ENCODE measurements at places on chromosomes 7 and 10.
A peak's percentile ranks its signal among the peaks of the same experiment; 100 is the strongest.

GRCh38 chr10:48598936-48599829 lies 5.7 kb downstream of the ARHGAP22 start:
- no peak for DNase-seq

DNA sequence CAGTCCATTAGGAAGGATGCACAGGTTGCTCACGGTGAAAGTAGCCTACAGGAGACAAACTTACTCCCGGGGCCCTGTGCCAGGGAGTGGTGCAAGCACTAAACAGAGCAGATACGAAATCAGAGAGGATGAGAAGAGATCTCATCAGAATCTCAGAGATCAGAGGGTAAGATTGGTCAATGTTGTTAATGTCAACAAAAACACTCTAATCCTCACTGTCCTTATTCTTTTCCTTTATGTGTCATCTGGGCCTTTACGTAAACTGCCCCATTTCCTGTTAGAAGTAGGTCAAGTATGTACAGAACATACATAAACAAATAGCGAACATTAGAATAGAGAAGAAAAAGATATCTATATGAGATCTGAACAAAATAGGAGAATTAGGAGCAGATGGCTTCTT lies 163.1 kb downstream of the PPP1R17 start:
- no peak for DNase-seq

DNA sequence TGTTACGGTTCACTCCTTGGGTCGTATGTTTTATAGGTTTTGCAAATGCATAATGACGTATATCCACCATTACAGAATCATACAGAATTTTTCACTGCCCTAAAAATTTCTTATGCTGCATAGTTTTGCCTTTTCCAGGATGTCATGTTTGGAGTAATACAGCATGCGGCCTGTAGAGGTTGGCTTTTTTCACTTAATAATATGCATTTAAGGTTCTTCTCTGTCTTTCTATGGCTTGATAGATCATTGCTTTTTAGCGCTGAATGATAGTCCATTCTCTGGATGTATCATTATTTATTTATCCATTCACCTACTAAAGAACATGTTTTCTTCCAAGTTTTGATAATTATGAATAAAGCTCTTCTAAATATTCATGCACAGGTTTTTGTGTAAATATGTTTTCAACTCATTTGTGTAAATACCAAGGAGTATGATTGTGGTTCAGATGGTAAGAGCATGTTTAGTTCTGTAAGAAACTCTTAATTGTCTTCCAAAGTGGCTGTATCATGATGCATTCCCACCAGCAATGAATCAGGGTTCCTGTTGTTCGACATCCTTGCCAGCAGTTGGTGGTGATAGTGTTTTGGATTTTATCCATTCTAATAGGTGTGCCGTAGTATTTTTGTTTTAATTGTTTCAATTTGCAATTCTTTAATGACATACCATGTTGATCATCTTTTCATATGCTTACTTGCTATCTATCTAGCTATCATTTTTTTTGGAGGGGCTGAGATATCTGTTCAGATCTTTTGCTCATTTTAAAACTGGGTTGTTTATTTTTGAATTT lies 531.2 kb upstream of the GHITM start:
- DNase-seq: no peak

- DNase-seq: no peak
Observed at GRCh38 chr10:42883993-42884983, 101.7 kb downstream of the BMS1 start.

DNA sequence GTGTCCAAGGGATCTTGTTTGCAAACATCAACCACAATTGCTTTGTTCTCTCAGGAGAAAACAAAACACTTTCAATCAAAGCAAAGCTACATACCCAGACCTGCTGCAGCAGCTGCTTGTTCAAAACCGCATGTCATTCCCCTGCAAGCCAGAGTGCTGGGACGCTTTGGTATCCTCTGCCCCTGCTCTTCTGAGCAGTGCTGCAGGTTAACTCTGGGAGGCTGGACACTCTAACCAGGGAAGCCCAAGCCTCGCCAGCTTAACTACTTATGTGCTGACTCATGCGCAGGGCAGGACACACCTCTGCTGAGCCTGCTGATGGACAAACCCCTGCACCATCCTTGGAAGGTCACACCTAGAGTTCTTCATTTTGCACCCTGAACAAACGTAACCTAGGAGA lies 28.2 kb upstream of the ASAH2 start:
- DNase-seq: no peak

DNA sequence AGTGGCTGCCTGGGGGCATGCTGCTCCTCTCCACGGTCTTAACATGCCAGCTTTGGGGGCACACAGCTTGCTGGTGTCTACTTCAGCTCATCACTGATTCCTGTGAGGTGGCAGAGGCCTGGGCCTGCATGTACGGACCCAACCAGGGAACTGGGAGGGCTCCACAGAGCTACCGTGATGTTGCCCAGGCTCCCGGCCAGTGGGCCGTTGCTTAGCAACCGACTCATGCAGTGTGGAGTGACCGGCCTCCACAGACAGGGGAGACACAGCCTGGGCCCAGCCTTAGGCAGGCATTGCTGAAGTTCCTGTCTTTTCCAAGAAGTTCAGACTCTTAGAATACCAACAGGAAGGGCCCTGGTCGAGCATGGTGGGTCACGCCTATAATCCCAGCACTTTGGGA lies 25.8 kb upstream of the SH2B2 start:
- no peak for DNase-seq

GRCh38 chr7:47932466-47933037 lies 15.7 kb downstream of the PKD1L1 start:
- no peak for DNase-seq

- no peak for DNase-seq
Observed at GRCh38 chr10:2938869-2939268, 128.5 kb upstream of the PFKP start.

- DNase-seq: no peak
Observed at GRCh38 chr7:126803990-126804389, 448.8 kb downstream of the GRM8 start.

DNA sequence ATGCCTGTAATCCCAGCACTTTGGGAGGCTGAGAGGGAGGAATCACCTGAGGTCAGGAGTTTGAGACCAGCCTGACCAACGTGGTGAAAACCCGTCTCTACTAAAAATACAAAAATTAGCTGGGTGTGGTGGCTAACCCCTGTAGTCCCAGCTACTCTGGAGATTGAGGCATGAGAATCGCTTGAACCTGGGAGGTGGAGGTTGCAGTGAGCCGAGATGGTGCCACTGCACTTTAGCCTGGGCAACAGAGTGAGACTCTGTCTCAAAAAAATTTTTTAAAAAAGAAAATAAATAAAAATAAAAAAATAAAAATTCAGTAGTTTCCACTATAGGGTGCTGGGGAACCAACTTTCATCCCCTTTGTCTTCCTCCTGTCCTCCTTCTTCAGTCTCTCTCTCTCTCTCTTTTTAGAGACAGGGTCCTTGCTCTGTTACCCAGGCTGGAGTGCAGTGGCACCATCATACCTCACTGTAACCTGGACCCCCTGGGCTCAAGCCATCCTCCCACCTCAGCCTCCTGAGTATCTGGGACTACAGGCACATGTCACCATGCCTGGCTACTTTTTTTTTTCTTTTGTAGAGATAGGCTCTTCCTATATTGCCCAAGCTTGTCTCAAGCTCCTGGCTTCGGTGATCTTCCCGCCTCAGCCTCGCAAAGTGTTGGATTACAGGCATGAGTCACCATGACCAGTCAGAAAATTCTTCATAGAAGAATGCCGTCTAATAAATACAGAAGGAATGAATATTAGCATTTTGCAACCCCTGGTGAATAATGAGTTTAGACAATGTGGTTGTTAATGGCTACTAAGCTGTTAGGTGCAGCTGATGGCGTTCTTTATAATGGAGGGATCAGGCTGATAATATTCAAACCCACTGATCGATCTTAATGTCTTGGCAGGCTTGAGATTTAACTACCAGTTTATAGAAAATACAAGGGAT lies 20.6 kb downstream of the RBM20 start:
- DNase-seq: no peak

DNA sequence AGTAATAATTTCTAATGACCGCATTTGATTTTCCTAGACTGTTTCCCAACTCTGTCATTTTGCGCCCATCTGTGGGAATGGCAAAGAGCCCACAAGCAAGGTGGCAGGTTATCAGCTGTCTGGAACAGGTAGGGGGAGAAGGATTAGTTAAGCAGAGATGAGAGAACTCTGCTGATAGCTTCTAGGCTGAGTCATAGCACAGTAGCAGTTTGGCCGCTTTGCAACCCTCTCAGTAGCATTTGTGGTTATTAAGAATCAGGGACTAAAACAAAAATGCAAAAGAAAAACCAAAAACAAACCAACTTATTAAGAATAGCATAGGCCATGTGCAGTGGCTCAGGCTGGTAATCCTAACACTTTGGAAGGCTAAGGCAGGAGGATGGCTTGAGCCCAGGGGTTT lies 602.7 kb upstream of the SORCS1 start:
- DNase-seq: no peak

DNA sequence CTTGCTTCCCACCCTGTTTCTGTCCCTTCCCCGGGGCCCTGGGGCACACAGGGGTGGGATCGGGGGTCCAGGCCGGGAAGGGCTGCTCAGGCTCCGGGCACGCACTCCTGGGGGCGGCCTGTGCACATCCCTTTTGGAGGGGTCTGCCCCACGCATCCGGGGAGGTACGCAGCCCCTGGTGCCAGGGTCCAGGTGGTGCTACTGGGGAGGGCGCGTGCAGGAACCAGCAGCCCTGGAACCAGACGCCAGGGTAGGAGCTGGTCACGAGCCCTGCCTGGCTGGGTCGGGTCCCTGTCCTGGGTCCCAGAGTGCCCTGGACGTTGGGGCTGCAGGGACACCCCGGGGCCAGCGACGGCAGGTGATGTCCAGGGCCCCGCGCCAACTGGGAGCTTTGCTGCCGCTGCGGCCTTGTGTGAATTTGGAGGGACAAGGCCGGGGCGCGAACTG lies 53.4 kb downstream of the GLRX3 start:
- no peak for DNase-seq

GRCh38 chr10:46317889-46318288 lies 31.1 kb downstream of the ANTXRL start:
- no peak for DNase-seq

DNA sequence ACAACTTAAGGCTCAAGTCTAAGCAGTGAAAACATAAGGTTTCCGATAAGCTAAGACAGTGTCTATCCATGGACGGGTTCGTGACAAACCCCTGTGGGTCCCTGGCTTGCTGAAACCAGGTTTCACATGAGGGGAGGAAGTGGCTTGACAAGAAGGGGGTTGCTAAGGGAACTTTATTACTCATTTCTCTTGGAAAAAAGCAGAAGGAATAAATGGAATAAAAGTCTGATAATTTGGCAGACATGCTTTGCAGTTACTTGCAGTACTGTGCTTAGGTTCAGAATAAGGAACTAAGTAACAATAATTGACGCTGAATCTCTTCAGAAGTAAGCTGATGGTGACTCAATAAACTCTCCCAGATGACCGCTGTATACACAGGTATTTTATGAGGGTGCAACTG lies 34.7 kb downstream of the RBM17 start:
- no peak for DNase-seq

- DNase-seq: peak; percentile 66
Observed at GRCh38 chr10:689452-690371, at the start of gene DIP2C. Gene DIP2C (minus strand): TSS chr10:689668. CDS start chr10:689578, 90 bp downstream.

GRCh38 chr7:128665057-128665456 lies 7.0 kb upstream of the GARIN1A start:
- DNase-seq: no peak

GRCh38 chr10:6958254-6958653 lies 378.2 kb upstream of the PRKCQ start:
- DNase-seq: no peak

DNA sequence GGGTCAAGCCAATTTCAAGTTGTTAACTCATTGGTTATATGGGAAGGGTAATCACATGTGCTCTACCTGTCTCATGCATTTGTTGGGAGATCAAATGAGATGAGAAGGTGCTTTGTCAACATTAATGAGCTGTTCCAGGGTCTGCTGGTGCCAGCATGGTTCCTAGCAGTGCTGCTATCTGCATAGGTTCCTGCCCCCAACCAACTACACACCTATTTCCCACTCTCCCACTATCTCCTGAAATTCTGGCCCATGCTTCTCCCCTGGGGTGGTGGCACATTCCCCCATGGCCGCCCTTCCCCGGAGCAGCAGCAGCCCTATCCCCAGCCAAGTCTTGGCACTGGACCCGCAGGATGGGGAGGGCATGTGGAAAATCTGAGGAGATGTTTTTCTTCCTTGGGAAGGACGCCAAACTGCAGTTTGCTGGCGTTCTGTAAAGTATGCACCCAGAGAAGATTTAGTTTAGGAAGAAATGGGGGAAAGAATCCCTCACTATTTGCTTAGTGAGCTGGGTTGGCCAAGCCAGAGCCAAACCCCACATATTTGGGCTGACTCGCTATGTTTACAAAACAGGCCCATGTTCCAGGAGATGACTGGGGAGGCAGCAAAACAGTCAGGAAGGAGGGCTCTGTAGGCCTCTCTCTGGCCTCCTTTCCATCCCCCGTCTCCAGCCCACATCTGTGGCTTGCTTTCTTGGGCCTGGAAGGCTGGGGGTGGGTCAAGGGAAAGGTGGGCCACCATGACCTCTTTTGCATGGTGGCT lies 42.5 kb downstream of the PPP1R3C start:
- DNase-seq: no peak

DNA sequence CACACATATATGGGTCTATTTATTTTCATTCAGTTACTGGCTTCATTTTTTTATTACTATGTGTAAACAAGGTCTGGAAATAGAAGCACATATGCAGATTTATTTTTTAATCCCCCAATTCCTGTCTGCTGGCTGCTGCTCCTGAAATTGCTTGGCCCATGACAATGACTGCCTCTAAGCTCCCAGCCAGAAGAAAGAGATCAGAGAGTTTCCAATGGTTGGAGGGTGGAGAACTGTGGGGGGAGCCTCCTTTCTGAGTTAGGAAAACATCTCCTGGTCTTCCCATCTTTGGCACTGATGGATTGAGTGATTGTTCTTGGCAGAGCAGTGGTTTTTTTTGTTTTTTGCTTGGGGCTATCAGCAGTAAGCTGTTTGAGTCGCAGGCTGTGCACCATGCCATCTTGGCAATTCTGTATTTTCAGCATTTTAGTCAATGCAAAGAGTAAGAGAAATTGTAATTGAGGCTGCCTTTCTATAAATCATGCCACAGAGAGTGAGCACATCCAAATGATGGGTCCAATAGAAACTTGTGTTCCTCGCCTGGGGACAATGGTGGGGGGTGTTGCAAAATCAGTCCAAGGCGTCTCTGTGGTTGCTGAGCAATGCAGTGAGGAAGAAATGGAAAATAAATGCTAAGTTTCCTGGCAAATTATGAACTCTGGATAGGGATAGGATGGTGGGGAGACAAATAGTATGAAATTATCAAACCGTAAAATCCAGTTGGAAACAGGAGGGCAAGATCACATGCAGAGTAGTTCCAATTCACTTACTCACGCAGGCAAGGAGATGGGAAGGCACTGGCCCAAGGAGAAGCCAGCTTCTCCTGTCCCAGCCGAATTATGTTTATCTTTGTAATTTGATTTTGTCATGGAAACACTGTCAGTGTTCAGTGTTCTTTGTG lies 382.4 kb downstream of the SORCS3 start:
- no peak for DNase-seq

GRCh38 chr10:6423413-6424170 lies 156.5 kb downstream of the PRKCQ start:
- no peak for DNase-seq

- DNase-seq: no peak
Observed at GRCh38 chr7:134468475-134468874, 9.6 kb upstream of the AKR1B1 start.

All from renal cortex interstitium (tissue), 15 donors.